ENCODE measurements at places on chromosomes 5 and 9. TPM values are rescaled to one million over a fixed set of nuclear protein-coding genes. Genes with fewer than 3 reads are reported as not detected.

DNA sequence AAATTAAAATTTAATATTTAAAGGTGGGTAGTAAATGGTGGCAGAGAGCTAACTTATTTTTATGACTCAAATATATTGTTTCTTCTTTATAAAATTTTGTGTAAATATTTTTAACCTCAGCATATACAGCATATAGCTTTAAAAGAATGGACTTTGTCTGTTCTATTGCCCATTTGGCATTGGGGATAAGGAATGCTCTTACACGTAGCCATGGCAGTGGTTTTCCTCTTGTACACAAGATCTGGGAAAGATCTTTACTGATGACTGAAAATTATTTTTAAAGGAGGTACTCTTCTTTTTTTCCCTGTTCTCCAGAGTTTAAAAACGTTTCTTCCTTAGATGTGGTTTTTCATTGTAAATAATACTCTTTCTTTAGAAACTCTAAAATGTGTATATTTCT lies 75.0 kb downstream of the PBX3 start:
- no peaks in the 10 kb centered on the region for H3K27me3 ChIP-seq
- no peak overlapping the region for H3K27ac ChIP-seq
- DNase-seq, result no peak
- peaks cover 16% of the 10 kb centered on the region for H3K4me1 ChIP-seq

DNA sequence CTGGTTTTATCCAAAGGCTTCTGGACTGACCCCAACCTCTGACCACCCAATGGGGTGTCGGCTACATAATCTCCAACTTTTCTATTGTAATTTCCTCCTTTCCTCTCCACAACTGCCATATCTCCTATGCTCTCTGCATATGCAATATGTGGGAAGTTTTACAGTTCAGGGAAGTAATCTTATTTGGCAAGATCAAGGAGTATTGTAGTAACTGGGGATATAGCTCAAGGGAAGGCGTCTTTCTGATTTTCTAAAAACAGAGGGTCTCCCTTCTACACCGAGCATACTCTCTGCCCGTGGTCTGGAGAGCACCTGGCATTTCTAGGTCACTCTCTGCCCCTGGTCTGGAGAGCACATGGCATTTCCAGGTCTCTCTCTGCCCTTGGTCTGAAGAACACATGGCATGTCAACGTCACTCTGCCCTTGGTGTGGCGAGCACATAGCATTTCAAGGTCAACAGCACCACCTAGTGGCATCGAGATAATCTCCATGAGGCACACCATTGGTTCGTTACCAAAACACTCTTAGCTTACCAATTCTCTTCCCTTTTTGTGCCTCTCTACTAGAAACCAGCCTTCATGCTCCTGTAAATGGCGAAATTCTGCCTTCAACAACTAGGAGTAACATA lies 616.4 kb upstream of the NUDT12 start:
- DNase-seq, result no peak
- no peak overlapping the region for H3K4me3 ChIP-seq
- H3K27me3 ChIP-seq, result no peaks in the 10 kb centered on the region

PCDHGA7 gene
- total RNA-seq, result 0.07 TPM

DEPDC1B gene
- total RNA-seq, result 38.7 TPM

Measured in activated CD8-positive, alpha-beta memory T cell treated with anti-CD3 and anti-CD28 coated beads, Interleukin-2, amount 10 ng/mL, durations not matched to agents 7 days and 5 days (primary cell).